ENCODE measurements at places on chromosomes 4 and X.

DNA sequence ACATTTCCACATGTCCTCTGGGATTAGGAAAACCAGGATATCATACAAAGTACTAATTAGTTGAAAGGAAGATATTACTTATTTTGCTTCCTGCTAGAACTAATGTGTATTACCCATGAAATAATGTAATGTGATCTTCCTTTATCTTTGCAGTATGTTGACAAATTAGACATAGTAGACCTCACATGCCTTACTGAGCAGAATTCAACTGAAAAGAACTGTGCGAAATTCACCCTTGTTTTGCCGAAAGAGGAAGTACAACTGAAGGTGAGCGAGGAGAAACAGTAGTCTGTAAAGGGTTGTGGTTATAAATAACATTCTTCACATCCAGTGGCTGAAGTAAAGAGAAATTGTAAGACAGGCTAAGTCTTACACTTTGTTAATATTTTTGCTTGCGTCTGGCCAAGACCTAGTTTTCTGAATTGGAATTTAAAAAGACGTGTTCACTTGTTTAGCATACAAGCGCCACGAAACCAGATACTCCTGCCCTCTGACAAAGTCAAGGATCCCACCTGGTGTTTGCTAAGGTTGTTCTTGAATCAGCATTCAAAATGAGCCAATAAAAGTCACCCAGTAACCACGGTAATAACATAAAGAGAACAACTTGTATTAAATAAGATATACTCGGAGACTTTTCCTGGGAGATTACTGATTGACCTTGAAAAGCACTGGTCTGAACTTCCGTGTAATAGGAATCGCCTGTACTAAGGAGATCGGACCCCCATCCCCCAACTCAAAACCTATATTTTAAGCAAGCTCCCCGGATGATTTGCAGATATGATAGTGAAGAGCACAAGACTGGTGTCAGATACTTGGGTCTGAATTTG, 16.9 kb downstream of the STAP1 start:
- no peak for DNase-seq

- DNase-seq = no peak
Observed at GRCh38 chrX:21373001-21373400, 1.2 kb upstream of the CNKSR2 start.

- no peak for DNase-seq
Observed at GRCh38 chr4:36872679-36873078, 371.9 kb upstream of the NWD2 start.

DNA sequence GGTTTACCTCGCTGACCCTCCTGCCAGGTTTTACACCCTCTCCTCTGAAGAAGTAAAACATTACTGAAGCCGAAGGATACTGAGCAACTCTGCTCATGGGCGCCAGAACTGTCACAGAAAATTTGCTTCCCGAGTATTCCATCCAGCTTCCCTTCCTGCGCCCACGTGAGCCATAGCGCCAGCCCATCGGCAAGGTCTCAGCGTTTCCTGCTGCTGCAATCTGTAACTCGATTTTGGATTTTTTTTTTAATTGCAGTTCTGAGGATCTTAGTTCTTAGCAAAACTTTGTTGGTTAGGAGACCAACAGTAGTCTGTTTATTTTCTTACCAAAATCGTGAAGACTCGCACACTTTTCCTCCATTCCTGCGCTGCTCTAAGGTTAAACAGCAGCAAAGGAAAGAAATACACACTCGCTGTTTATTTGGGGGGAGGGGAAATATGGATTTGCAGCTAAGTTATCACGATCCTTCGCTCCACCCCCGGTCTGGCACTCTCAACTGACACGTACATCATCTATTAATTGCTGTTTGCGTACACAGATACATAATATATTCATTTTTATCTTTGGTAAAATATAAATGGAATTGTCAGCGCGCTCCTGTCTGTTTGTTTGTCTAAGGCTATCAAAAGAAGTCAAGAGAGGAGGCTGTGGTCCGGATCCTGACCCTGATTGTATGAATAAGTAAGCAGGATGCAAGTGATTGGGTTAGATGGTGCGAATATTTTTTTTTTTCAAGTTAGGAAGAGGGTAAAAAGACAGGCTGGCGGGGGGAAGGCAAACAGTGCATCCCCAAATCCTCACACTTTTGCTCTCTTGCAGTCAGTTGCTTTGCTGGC, at the start of gene TLL1:
TLL1 (plus strand) TSS at position 777 of the 837 bp plus-strand sequence. CDS start 668 bp downstream, outside the sequence.
- no peak for DNase-seq

DNA sequence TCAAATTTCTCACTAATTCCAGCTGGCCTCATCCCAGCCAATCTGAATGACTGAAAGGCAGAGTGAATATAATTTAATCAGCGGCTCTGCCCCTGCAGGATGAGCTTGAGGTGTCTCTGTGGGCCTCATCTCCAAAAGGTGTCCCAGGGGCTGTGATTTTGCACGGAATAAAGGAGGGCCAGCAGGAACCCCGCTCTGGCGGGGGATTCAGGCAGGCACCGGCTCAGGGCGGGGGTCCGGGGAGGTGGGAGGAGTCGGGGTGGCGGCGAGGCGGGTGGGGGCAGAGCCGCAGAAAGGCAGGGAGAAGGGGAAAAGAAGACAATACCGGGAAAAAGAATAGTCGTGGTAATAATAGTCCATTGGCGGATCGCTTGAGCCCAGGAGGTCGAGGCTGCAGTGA, 16.0 kb upstream of the ERCC6L start:
- DNase-seq = no peak

GRCh38 chrX:65576160-65576559, 41.6 kb upstream of the LAS1L start:
- DNase-seq = no peak

GRCh38 chr4:109435635-109436034, 2.0 kb downstream of the SEC24B start:
- DNase-seq = no peak

GRCh38 chr4:56768763-56769162, 52.7 kb downstream of the SPINK2 start:
- no peak for DNase-seq

- DNase-seq = no peak
Observed at GRCh38 chr4:41791557-41791956, 43.0 kb upstream of the PHOX2B start.

DNA sequence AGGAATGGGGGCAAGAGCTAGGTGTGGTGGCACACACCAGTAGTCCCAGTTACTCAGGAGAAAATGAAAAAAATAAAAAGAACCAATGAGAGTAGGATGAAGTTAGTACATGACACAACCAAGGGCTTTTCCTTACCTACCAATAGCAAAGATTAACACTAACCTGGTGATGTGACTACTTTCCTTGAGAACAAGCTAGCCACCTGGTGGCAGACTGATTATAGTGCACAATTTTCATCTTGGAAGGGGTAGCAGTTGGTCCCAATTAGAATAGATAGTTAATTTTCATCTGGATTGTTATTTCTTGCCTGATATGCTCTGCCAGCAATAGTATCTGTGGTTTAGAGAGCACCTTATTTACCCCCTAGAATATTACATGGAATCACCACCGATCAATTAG, 1216.8 kb upstream of the PABPC4L start:
- no peak for DNase-seq

DNA sequence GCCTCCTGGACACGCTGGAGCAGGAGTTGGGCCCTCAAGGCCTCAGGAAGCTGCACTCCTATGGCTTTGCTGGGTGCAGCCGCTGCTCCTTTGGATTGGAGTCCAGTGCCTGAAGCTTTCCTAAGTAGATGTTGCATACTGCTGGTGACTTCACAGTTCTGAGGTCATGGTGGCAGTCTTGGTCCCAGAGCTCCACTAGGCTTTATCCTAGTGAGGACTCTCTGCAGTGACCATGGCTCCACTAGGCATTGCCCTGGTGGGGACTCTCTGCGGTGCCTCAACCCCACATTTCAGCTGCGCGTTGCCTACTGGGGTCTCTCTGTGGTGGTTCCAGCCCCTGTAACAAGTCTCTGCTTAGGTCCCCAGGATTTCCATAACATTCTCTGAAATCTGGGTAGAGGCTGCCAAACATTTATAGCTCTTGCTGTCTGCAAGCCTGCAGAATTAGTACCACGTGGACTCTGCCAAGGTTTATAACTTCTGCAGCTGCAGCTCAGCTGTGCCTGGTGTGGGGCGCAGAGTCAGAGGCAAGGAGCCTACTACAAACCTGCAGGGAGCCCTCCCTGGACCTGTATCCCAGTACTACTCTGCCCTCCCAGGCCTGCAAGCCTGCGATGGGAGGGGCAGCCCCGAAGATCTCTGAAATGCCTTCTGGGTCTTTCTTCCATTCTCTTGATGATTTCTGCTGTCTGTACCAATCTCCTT, 46.0 kb upstream of the NFKB1 start:
- DNase-seq = no peak

DNA sequence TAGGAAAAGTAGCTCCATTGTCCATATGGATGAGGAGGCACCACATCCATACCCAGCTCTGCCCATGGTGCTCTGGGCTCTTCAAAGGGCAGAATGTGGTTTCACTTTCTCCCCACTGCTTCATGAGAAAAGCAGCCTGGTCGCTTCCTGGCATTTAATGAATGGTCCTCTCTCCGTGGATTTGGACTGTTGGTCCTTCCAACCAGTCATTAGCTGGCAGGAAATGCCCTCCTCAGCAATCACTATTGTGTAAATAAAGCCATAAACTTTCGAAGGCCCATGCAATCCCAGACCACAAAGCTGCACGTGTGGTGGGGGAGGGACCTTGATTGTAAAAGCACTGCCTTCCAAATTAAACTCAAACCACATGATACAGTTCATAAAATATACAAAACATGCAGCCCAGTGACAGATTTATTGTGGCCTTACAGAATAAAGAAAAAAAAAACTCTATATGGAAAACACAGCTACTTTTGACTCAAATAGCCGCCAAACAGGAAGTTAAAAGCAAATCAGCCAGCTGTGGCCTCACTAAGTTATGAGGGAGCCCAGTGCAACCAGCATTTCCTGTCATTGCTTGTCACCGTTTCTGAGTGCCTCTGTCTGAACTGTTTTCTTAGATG, 8.1 kb downstream of the MBNL3 start:
- peak; percentile 4 for DNase-seq

DNA sequence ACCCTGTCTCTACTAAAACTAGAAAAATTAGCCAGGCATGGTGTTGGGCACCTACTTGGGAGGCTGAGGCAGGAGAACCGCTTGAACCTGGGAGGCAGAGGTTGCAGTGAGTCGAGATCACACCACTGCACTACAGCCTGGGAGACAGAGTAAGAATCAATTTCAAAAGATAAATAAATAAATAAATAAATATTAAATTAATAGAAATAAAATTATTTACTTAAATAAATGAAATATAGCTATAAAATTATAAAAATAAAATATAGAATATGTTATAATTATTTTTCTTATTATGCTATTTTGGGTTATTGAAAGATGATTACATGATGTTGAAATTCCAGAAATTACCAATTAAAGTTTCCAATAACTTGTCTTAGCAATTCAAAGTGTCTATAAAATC, 1029.8 kb upstream of the AGA start:
- DNase-seq = no peak

All from stimulated activated CD4-positive, alpha-beta T cell treated with anti-CD3 and anti-CD28 coated beads, TNF-alpha, amount 100 ng/mL, for 4 hours (primary cell).